ENCODE measurements at places on chromosomes 3 and 15.
A peak's percentile ranks its signal among the peaks of the same experiment; 100 is the strongest.

GRCh38 chr3:107822308-107822707, 268.5 kb downstream of the CD47 start:
- no peak for DNase-seq

DNA sequence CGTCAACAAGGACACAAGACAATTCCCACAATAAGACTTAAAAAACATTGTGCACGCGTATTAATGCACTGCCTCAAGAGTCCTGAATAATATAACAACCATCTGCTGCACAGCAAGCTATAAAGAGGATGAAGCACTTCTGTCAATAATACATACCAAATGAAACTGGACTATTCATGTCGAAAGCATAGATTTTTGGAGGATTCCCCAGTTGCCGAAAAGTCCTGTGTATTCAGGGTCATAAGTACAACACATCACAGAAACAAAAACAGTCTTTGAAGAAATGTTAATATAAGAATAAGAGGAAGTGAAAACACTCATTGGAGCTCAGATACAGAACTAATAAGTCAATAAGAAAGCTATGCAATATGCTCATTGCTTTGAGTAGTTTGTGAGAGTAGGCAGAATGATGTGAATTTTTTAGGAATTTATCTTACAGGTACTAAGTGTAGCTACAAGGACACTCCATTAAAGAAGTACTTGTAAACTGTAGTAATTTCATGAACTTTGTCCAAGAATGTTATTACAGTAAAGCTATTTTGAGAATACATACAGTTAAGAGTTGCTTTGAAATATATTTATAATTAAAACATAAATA, 31.6 kb downstream of the CBLB start:
- DNase-seq, result no peak

DNA sequence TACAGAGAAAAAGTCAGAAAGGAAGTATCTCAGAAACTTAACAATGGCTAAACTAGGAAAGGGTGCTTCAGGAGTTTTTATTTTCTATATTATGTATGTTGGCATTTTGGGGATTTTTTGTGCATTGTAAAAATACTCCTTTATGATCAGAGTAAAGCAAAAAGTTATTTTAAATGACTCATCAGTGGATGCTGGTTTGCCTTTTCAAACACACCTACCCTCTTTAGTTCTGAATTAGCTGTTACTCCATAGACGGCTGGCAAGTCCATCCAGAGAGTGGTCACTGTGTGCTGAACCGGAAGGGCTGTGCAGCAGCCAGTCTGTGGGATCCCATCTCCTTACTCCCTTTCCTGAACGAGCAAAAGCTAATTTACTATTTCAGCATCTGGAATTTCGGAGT, 942 bp downstream of the CCR9 start:
- no peak for DNase-seq

DNA sequence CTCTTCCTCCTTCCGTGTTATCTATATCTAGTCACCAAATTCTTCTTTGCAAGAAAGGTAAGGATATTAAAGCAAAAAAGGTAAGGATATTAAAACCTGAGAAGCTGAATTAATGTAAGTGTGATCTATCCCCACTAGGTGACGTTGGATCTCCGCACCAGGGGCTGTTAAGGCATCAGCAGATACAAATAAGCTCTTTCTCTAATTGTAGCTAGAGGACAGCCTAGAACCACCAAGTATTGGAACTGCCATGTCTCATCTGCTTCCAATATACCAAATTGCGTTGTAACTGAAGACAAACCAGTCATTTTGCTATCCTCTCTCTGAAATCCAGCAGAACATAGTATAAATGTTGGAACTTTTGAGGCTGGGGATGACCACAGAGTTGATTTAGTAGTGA, 471.2 kb upstream of the TGFBR2 start:
- no peak for DNase-seq

DNA sequence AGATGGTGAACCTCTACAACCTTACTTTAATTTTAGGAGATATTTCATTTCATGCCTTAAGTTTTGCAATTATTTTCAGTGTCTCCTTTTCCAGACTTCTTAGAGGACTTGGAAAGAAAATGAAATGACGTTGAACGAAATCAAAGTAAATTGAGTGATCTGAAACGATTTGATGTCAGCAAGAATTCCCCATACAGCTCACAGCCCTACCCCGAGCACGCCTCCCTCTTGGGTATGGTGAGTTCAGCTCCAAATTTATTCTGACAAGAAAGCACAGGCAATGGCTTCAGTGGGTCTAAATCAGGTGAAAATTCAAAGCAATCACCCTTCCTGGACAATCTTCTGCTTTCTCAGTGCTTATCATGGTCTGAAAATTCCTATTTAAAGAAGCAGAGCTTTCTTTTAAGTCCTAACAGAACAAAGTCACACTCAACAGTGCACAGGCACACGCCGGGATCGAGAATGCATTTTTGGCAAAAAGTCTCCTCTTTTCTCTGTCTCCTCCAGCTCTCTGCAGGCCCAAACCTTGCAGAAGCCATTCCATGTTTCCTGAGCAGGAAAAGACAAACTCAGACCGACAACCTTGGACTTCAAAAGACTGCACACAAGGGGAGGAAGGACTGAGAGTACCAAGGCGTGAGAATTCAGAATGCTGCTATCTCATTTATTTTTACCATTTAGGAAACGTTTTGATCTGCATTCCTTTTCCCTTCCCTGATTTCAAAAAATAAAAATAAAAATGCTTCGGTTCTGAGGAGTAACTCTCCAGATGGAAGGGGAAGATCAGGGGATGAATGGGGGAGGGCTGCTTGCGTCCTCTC, 72.0 kb downstream of the CCNL1 start:
- no peak for DNase-seq

DNA sequence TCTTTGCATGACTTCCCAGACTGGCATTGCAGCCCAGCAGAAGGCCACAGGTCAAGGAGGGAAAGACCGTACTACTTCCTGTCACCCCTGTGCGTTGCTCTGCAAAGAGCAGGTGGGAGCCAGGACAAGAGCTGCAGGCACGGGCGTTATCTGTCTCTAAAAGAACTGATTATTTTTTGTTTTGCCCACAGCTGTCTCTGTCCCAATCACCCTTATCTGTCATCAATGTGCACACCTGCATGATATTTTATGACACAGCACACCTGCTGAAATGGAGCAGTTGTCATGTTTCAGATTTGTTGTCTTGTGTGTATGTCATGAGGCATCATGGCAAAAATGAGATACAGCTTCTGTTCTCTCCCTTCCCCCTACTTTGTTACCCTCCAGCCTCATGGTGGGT, 58.8 kb downstream of the SLCO3A1 start:
- no peak for DNase-seq

GRCh38 chr3:177045767-177046166, 151.5 kb downstream of the TBL1XR1 start:
- no peak for DNase-seq

DNA sequence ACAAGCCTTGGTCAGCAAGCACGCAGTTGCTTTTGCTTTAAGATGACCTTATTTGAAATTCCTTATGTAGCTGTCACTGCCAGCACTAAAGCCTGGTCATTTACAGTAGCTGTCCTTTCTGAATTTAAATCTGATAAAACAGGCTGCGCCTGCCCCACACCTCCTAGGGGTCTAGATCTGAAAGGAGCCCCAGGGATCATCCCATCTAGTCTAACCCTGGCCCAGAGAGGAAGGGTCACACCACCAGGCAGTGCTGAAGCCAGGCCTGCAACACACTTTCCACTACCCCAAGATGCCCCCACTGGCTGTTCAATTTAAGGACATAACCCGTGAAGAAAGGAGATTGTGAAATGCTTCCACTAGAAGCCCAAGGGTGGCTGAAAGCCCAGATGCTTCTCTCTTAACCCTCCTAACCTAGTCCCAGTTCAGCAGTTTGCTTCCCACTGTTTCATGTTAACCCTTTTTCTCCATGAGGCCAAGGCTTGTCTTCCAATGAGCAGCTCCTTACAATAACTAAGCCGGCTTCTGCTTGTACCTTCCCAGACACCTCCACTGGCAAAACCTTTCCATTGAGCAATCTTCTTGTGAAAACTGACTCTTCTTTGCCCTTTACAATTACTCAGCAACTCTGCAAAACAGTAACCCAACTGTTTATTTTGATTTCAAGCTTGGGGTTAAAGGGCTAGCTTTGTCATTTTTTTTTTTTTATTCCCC, 198.9 kb upstream of the LPP start:
- DNase-seq, result no peak

GRCh38 chr3:118909763-118910162, 124.9 kb downstream of the IGSF11 start:
- no peak for DNase-seq

- DNase-seq, result no peak
Measured at GRCh38 chr15:40029979-40030893, 8.7 kb downstream of the SRP14 start.

DNA sequence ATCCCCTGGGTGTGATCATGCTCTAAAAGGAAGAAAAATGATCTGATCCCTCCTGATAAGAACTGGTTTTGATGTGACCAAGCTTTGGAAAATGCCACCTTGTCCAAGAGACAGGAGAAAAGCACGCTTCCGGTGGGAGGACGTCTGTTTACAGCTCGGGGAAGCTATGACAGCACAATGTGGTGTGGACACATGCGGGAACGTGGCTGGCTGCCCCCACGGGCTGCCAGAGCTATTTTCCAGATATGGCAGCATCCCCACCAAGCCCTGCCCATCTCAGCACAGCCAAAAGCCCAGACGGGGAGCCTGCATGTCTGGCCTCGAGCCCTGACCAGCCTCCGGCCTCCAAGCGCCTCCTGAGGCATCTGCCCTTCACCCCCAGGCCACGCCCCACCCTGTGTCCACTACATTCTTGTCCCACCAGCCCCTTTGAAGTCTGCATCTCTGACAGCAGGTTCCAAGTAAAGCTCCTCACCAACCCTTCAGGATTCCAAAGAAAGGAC, 63.2 kb upstream of the HRH1 start:
- no peak for DNase-seq

- peak; percentile 34 for DNase-seq
Measured at GRCh38 chr15:63474810-63475316, 29.5 kb upstream of the USP3 start.

DNA sequence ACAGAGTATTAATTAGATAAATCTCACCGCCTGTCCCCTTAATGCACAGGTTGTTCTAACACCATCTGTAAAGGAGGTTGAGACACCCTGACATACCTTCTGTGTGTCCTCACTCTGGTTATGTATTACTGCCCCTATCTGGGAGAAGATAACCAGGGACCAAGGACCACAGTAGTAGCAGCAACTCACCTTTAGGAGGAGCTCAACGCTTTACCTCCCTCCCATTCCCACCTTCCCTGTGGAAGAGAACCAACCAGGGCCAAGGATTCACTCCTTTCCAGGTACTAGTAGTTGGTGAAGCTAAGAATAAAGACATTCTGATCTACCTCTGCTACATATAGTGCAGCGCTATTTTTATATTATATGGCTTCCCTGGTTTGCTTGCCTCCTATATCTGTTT, 232.6 kb downstream of the MEX3B start:
- DNase-seq, result no peak

DNA sequence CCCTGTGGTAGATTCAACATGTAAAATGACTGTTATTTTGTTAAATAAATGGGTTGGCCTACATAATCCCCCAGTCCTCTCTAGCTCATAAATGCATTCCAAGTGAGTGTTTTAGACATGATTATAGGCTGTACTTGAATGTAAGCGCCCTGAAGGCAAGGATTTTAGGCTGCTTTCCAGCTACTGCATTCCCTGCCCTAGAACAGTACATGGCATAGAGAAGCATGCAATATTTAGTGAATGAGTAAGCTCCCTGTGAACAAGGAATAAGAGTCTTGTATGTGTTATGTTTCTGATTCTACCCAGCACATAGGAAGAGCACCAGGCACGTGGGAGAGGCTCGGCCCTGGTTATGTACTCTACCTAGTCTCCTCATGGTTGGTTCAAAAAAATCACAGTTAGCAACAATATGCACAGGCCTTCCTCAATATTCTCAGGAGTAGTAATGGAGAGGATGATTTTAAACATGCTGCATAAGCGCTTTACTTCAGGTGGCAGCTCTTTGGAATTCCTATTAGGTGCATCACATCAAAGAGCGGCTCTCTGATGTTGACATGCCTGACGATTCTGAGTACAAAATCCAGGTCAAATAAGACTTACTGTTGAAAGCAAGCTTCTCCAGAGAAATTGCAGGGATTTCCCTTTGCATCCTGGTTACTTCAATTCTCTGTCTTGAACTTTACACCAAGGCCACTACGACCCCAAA, 456.6 kb downstream of the MAGI1 start:
- no peak for DNase-seq

DNA sequence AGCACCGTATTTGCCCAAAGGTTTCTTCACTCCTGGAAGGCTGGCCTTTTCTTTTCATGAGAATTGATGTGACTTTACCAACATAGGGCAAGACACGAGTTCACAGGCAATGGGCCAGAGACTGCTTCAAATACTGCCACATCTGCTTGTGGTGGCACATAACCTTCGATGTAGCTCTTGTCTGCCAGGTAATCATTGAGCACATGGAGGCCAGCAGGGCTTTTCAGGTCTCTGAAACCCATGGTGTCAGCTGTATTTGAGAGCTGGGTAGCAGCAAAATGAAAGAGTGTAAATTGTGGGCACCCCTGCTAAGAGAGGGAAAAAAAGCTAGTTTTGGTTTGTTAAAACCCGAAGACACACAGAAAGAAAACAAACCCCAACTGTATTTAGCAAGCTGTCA, 200.7 kb downstream of the NAALADL2 start:
- no peak for DNase-seq

DNA sequence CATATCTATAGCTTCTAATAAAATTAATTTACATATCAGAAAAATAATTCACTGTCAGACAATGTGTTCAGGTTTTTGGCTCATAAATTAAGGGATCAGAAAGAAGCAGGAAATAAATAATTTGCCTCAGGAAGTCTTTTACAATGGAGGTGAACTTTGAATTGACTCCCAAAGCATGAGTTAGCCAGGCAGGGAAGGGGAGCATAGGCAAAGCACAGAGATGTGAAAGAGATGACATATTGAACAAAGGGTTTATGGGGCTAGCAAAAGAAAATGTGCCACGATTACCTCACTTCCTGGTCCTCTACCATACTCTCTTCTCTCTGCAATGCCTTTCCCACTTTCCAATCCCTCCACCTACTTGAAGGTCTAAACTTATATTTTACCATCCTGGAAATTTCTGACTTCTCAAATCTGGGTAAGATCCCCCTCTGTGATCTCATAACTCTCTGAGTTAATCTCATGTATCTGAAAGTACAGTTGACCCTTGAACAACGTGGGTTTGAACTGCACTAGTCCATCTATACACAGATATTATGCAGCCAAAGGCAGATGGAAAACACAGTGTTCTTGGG, 4.1 kb upstream of the HEXA start:
- no peak for DNase-seq

- no peak for DNase-seq
Measured at GRCh38 chr15:60162968-60163355, 158.9 kb downstream of the FOXB1 start.

- DNase-seq, result no peak
Measured at GRCh38 chr3:96007650-96008195, 806.7 kb upstream of the EPHA6 start.

DNA sequence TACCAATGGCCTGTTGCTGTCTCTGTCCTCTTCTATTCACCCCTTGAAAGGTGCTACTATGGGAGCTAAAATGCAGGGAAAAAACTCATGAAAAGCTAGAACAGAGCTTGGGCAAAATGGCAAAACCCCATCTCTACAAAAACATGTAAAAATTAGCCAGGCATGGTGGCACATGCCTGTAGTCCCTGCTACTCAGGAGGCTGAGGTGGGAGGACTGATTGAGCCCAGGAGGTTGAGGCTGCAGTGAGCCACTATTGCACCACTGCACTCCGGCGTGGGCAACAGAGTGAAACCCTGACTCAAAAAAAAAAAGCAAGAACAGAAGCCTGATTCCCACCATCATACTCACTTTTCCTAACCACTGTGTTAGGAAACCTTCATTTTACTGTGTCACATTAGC, 1.9 kb downstream of the MAP4 start:
- no peak for DNase-seq
